ENCODE measurements at places on chromosomes 11 and 22. TPM values are rescaled to one million over a fixed set of nuclear protein-coding genes. Genes with fewer than 3 reads are reported as not detected.
A peak's percentile ranks its signal among the peaks of the same experiment; 100 is the strongest.

SYT8 gene
- total RNA-seq: not detected

TMPRSS13 gene
- not detected for total RNA-seq

KREMEN1 gene
- 0.60 TPM for total RNA-seq

- DNase-seq: no peak
These were observed 7.4 kb downstream of the BATF2 start for GRCh38 chr11:64989416-64989815.

- DNase-seq: no peak
These were observed 63.2 kb upstream of the VPREB1 start for GRCh38 chr22:22181341-22181850.

DNA sequence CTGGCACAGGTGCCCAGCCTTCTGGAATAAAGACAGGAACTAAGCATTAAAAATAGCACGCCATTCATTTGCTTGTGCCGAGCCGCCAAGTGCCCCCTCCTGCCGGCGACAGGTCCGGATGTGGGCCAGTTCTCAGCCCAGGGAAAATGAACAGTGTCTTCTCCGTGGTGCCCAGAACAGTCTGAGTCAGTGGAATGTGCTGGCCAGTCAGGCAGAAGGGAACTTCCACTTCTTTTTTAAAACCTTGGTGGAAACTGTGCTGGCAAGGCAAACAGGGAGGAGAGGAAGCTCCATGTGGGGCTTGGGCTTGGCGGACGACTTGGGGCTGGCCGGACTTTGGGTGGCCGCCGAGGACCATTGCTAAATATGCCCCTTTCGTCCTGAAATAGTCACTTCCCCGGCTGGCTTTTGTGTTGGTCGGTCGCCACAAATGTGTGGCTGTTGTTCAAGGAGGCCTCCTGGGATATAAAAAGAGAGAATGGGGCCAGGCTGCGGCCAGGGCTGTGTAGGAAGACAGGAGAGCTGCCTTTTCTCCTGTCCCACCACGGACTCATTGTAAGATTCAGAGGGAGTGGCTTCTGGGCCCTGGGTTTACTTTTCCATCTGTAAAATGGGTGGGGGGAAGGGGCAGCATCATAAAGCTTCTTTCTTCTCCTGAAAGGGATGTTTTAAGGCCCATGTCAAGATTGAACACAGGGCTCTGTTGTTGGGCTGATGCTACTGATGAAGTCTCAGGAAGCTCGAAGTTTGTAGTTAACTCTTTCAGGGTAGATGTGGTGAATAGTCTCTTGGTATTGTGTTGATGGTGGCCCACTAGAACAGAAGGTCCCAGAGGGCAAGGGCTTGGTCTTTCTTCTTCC, 101.0 kb downstream of the PTPRJ start:
- peak; percentile 53 for DNase-seq

Measured in pulmonary artery endothelial cell (primary cell).